ENCODE measurements at places on chromosomes 12 and 14.

GRCh38 chr14:94685166-94685581, 73.0 kb downstream of the SERPINA3 start:
- no peak for DNase-seq

GRCh38 chr12:56565510-56566101, 44.0 kb downstream of the RBMS2 start:
- no peak for DNase-seq

- no peak for DNase-seq
These were observed 8.7 kb upstream of the BHLHE41 start for GRCh38 chr12:26133521-26133920.

GRCh38 chr12:28440081-28440608, 249.9 kb downstream of the CCDC91 start:
- DNase-seq = no peak

DNA sequence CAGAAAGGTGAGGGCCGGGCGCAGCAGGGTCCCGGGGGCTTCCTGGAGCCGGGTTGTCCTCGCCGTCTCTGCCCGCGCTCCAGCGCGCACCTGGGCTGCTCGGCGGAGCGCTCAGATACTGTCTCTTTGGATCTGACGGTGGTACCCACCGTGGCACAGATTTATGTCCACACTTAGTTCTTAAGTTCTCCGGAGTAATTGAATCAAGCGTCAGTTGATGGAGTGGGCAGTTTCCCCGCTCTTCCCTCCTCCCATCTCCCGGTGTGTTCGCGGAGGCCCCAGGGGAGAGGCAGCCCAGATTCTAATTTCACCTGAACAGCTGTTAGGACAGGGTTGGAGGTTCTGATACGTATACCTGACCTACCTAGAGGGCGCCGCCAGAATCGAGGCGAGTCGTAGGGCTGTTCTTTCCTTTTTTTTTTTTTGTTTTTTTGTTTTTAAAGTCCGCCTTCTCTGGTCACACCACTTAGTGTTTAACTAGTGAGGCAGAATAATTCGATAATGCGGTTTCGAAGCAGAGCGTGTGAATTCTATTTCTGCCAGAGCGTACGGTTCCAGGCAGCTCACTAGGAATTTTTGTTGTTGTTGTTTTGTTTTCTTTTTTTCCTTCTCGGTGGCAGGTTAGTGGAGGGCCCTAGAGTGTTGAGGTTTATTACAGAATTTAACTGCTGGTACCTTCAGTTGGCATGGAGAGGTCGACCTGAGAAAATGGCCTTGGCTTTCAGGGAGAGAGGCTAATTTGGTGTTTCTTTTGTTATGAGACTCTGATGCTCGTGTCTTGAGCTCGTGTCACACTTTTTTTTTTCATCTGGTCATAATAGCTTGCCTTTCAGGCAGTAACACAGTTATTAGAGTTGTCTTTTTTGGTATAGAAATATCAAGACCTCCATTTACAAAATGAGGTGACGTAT, 22.3 kb upstream of the GNS start:
- DNase-seq = no peak

DNA sequence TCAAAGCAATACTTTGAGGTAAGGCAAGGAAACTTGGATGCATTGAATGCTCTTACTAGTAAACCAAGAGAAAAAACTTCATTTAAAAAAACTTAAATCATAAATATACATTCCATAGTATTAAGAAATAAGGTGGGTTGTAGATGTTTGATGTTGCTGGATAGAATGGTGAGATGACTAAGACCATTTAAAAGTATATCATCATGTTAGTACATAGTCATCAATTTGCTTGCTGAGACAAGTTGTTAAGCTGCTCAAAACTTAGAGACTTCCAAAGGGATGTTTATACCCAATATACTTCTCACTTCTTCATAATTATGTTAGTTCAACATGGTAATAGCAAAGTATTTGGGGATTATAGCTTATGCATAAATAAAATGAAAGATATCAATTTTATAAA, 675.5 kb upstream of the MGAT4C start:
- DNase-seq = no peak

DNA sequence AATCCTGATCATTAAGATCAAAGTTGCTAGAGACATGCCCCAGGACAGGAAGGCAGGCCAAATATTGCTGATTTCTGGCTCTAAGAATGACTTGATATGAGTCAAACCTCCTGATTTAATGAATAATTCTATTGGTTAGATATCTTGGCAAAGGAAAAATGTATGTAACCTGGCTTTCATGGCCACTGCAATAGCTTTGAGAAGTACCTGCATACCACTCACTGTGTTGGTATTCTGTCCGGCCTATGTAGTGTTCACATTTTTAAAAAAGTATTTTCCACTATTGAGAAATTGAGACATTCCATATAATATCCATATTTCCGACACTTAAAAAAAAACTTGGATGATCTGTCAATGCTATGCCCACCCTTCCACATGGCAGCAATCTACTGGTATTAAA, 283.1 kb upstream of the SOX5 start:
- DNase-seq = no peak

GRCh38 chr14:55151601-55152000, 22.5 kb downstream of the LGALS3 start:
- no peak for DNase-seq

DNA sequence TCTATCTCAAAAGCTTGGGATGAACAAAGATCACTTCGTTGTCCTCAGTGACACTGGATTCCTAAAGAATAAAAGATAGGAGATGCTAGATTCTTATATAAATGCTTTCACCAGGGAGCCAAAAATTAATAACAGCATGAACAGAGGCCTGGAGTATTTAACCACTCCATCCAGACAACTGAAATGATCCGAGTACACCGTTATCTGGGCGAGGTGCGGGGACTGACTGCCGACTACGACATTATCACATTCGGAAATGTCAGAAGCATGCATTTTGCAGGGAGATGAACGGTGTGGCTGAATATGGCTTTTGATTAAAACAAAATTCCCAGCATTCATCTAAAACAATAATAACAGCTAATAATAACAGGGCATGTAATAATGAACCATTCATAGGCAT, 56.6 kb downstream of the TRPV4 start:
- DNase-seq = no peak

DNA sequence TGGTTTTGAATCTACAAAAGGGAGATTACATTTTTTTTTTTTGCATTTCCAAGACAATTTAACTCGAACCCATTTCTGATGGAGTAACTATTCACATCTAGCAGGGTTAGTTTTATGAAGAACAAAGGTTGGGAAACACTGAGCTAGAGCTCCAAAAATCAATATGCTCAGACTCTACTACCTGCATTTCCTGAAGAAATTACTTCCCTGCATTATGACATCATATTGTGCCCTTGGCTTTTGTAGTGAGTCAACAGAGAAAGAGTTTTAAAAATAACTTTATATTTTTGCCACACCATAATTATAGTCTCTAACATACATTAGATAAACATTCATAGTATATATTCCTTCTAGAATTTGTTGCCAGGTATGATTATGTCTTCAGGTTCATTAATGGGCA, 14.8 kb downstream of the GRIP1 start:
- DNase-seq = no peak

DNA sequence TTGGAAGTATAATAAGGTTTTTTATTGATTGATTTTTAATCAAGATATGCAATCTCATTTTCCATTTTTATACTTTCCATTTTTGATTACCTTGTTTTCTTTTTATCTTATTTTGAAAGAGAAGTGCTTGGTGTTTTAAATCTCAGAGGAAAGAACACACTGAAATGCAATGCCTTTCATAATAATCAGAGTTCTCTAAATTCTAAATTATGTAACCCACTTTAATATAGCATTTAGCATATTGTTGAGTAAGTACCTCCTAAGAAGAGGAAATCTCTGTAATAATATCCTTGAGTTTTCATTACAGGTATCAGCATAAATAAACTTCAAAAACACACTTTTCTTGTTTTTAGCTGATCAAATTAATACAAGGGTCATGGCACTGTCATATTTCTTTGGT, 96.9 kb downstream of the GTF2A1 start:
- no peak for DNase-seq

Data from stimulated activated CD4-positive, alpha-beta T cell treated with anti-CD3 and anti-CD28 coated beads, Interleukin-1b, Interleukin-23, amount 100 ng/mL, for 1 hour (primary cell).